ENCODE measurements at places on chromosomes 3 and 15. TPM values are rescaled to one million over a fixed set of nuclear protein-coding genes. Genes with fewer than 3 reads are reported as not detected.

- DNase-seq: no peak
Observed at GRCh38 chr3:15307580-15307979, 24.8 kb downstream of the SH3BP5 start.

PYGO1 gene
- total RNA-seq: 16.8 TPM

LYSMD2 gene
- 14.1 TPM for total RNA-seq

CBLB gene
- 31.0 TPM for total RNA-seq

TM4SF4 gene
- 0.11 TPM for total RNA-seq

ZDHHC23 gene
- total RNA-seq: 2.5 TPM
